Adrenal gland (tissue), 19 donors: ENCODE measurements at places on chromosomes 12 and 14. TPM values are rescaled to one million over a fixed set of nuclear protein-coding genes. Genes with fewer than 3 reads are reported as not detected.

The ACSS3 gene
- 18.1 TPM for polyA plus RNA-seq

The DENND5B gene
- polyA plus RNA-seq: 6.3 TPM

The PTPRO gene
- polyA plus RNA-seq: 0.74 TPM

The MYF6 gene
- 0.10 TPM for polyA plus RNA-seq

The KRT80 gene
- 2.5 TPM for polyA plus RNA-seq

The CEBPE gene
- 0.40 TPM for polyA plus RNA-seq

DNA sequence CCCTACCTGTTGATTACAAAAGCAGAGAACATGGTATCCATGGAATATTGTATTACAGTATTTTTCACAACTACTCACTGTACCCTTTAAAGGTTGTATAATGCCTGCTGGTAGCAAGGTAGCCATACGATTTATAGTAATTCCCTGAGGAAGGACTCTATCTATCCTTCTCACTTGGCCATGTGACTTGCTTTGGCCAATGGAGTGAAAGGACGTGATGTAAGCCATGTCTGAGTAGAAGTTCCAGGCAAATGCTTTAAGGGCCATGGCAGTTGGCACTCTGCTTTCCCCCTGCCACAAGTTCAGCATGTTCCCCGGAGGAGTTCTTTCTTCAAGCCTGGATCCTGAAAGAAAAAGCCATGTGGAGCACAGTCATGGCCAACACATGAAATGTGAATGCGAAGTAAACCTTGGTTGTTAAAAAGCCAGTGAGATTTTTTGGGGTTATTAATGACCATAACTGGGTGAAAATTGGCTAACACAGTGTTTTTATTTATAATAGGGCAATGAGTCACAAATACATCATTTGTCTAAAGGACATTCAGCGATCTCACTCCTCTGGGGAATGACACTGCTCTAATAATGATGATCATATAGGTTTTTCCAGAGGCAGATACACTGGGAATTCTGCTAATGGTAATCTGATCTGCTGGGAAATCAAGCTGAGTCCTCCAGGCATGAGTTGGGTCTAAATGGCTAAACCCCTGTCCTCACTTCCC lies 67.4 kb upstream of the SLC38A2 start:
- no peak for DNase-seq

GRCh38 chr12:116266168-116266601 lies 11.3 kb downstream of the MED13L start:
- DNase-seq: no peak

DNA sequence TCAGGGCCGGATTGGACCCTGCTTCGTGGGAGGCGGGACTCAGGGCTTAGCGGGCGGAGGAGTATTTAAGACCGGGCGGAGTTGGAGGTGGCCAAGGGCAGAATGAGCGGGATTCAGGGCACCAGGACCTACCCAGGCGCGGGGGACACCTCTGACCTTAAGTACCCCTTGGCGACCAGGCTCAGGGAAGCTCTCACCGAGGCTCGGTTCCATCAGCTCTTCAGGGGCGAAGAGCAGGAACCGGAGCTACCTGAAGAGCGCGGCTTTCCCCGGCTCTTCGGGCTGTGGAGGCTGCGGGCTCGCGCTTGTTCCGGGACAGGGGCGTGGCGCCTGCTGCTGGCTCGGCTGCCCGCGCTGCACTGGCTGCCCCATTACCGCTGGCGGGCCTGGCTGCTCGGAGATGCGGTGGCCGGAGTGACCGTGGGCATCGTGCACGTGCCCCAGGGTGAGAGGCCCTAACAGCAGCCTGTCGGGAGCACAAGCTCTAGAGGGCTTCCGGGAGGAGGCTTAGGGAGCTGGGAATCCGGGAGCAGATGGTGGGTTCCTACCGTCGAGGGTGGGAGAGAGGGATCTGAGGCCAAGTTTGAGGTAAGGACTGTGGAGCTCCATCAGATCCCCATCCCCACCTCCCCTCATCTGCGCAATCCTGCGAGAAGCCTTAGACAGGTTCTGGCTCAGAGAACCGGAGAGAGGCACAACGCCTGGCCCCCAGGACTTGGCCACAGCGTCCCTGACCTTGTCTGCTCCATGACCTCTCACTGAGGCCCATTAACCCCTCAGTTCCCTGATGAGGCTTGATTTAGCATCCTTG lies 8.4 kb downstream of the ARHGEF25 start:
- no peak for DNase-seq

DNA sequence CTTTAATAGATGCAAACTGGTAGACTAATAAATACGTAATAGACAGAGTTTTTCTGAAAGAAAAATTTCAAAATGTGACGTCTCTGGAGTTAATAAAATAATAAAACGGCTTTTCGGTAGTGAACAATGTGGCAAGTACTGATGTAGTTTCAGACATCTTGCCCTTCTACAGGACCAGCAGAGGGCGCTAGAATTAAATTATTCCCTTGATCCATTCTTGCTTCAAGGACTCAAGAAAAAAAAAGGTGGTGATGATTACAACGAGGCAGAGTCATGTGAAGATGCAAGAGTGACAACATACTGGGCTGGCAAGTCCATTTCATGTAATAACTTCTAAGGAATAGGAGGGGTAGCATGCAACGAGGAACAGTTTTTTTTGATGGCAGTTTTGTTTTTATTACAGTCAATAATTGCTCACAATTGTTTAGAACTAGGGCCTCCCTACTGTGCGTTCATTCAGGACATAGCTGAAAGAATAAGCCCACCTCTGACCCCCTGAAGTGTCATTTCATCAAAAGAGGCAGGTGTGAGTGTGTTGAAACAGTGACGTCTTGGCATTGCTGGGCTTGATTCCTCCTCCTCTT lies 101.0 kb upstream of the GZMB start:
- peak; percentile 37 for DNase-seq
